ENCODE measurements at places on chromosomes 6 and 20. TPM values are rescaled to one million over a fixed set of nuclear protein-coding genes. Genes with fewer than 3 reads are reported as not detected.

AHCY gene
- 104 TPM for polyA plus RNA-seq

CAGE1 gene
- polyA plus RNA-seq, result not detected

TRIM10 gene
- not detected for polyA plus RNA-seq

PTGIS gene
- polyA plus RNA-seq, result 2.0 TPM

NR2E1 gene
- polyA plus RNA-seq, result not detected

VSTM2L gene
- 0.82 TPM for polyA plus RNA-seq

PLEKHG1 gene
- 1.3 TPM for polyA plus RNA-seq

L3MBTL3 gene
- 3.6 TPM for polyA plus RNA-seq

BCL2L1 gene
- 63.7 TPM for polyA plus RNA-seq

PHACTR1 gene
- polyA plus RNA-seq, result 1.6 TPM

Measured in adipose tissue (tissue), 3 donors.